ENCODE measurements at places on chromosomes 7 and 10.

- DNase-seq: no peak
Measured at GRCh38 chr10:47173929-47174442, 126.0 kb upstream of the GDF10 start.

DNA sequence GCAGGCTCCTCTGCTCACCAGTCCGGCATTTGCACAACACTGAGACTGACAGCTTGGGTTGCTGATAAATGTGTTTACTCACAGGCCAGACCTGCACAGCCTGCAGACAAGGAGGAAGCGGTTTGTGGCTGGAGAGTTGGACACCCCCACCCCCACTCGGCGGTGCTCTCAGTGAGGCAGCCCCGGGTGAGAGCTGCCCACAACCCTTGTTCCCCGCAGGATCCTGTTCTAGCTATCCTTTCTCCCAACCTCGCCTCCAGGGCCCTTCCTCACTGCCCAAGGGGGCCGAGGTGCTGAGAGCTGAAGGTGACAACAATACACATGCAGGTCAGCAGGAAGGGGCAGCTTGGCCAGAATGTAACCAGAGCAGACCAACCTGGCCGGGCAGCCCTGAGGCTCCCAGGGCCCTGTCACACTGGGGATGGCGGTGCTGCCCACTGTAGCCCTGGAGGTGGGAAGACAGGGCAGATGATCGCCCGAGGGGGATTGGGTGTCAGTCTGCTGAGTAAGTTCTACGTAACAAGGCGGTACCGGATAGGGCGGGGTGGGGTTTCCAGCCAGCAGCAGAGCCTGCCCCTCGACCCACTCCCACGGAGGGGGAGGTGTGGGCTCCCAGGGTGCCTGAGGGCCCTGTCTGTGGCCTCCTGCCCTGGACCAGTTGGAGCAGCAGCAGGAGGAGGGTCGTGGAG lies 2.1 kb upstream of the ADAM8 start:
- no peak for DNase-seq

GRCh38 chr10:5860066-5860465 lies 29.6 kb downstream of the ANKRD16 start:
- DNase-seq: no peak

DNA sequence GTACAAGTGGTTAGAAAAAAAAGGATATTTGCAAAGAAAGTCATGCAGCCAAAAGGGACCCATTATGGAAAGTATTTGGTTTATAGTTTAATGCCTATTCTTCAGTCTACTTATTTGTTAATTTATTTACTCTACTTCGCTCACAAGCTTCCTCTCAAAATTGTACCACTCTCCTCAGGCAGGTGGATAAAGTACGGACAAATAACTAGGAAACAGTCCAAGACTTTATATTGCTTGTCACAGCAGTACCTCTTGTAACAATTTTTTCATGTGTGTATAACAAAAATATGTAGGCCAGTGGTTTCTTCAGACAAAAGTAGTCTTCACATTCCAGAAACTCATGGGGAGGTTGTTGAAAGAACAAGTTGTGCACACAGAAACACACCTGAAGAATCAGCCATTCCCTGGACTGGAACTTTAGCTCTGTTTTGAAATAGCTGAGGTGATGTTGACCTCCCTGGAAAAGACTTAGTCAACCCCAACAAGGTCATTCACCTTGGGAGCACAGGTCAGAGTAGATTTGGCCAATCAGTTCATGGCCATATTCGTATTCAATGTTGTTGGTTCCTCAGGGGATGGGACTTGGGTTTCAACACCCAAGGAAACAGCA lies 73.4 kb downstream of the TES start:
- no peak for DNase-seq

GRCh38 chr7:64685741-64686140 lies 19.8 kb downstream of the ZNF107 start:
- no peak for DNase-seq

DNA sequence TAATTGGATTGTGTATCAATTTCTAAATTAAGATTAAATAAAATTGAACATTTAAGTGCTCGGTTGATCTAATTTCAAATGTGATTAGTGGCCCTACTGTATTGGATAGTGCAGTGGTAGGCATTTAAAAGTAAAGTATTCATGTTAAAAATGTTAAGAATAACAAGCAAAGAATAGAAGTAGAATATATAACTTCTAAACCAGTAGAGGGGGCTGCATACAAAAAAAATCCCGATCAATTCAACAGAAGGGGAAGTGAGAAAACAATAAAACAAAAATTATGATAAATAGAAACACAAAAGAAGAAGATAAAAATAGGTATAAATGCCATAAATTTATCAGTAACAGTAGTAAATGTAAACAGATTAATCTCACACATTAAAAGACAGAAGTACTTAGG lies 24.9 kb upstream of the WDFY4 start:
- no peak for DNase-seq

- DNase-seq: no peak
Measured at GRCh38 chr10:22710139-22710745, 4.1 kb downstream of the PIP4K2A start.

DNA sequence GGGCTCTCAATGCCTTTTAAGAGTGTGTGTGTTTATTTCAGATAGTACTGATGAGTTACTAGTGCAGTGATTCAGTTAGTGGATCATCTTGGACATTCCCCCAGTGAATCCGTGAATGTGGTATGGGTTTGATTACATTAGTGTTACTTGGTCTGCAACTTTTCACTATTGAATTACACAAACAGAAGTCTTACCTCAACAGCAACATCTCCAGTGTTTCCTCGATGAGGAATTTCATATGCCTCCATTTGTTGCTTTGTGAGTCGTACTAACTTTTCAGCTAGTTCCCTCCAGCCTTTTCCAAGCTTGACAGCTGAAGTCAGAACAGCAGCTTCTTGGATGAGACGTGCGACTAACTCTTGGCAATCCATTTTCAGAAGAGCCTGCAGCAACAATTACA lies 63.2 kb downstream of the MACC1 start:
- DNase-seq: no peak

DNA sequence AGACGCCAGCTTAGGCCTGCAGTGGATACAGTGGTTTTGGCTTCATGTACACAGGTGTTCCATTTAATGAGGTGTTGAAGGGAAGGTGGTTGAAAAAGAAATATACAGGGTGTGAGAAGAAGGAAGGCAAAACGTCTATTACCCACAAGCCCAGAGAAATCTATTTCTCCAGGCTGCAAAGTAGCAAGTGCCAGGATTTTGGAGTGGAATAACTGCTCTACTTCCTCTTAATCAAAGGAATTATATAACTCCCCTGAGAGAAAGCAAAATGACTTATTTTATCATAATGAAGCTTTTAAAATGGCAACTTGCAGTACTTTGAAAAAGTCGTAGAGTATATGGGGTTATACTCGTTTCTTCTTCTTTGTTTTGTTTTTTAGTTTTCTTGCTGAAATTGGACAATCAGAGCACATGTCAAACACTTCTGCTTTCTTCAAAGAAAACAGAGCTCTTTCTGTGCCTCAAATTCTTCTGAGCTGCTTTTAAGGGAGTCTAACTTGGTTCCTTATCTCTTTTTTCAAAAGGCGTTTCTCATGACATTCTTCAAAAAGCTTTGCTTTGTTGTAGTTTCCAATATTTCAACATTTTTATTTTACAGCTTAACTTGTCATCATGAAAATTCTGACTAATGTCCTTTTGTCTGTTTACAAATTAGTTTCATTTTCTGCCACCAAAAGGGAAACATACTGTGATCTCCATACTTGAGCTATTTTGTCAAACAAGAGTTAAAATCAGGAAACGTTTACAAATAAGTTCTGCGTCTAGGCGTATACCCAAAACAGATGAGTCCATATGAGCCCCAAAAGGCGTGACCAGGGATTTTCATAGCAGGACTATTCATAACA lies 289.7 kb downstream of the FRMD4A start:
- no peak for DNase-seq

- no peak for DNase-seq
Measured at GRCh38 chr7:125661-126060, 66.7 kb upstream of the FAM20C start.

- DNase-seq: no peak
Measured at GRCh38 chr10:103127241-103127640, 65.8 kb downstream of the NT5C2 start.

DNA sequence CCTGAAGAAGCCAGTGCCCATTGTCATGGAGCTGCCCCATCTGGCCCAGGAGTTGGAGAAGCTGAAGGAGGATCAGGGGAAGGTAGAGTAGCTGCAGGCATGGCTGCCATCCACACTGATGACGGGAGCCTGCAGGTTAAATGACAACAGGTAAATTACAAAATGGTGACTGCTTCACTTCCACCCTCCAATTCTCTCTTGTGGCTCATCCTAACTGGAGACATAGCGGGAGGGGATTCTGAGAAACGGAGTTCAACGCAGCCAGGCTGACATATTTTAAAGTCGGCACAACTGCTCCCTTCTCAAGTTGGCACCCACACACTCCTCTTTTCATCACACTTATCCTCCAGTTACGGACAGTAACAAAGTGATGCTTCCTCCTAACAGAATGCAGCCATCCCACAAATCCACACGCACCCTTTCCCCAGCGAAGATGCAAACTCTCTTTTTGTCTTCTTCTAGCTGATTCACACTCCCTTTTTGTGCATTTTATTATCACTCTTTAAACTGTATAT lies 103.0 kb downstream of the SLC37A3 start:
- DNase-seq: no peak

- no peak for DNase-seq
Measured at GRCh38 chr7:34133983-34134782, 228.8 kb downstream of the BMPER start.

GRCh38 chr10:63446716-63447440 lies 18.9 kb downstream of the JMJD1C start:
- no peak for DNase-seq

GRCh38 chr10:129392855-129393254 lies 74.2 kb upstream of the MGMT start:
- no peak for DNase-seq

DNA sequence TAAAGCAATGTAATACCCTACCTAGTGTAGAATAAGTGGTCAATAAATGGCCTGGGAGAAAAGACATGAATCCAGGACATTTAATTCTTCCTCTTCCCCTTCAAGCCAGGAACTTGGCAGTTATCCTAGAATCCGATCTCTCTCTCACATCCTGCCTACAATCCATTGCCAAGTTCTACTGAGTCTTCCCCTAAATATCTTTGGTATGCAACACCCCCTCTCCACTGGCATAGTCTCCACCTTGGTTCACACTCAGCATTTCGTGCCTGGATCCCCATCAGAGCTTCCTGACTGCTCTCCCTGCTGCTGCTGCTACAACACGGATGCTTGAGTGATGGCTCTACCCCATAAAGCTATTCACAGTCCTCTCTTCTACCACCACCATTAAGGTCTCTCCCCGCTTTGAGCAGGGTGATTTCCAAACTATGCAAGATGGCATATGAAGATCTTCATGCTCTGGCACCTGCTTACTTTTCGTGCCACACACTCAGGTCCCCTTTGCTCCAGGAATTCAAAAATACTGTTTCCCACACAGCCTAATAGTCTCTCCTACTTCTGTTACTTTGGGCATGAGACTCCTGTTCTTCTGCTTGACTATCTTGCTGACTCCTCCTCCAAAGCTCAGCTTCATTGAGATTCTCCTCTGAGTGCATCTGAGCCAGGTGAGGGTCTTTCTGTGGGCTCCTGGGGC lies 4.8 kb downstream of the ANK3 start:
- no peak for DNase-seq

DNA sequence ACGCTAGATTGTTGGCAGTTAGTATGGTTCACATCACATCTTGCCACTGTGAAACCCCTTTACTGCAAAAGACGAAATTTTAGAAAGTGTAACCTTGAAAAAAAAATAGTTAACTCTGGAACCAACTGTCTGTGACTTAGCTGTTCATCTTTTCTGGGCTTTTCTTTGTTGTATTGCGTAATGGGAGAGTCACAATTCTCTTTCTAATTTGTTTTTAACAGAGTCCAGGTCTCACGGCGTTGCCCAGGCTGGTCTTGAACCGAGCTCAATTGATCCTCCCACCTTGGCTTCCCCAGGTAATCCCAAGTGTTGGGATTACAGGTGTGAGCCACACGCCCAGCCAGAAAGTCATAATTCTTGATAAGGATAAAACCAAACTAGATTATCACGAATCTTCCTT lies 14.5 kb downstream of the UBE3C start:
- DNase-seq: no peak

GRCh38 chr7:100221231-100221718 lies 1.5 kb downstream of the PVRIG start:
- no peak for DNase-seq

- DNase-seq: no peak
Measured at GRCh38 chr7:16961641-16962040, 79.9 kb upstream of the AGR3 start.

GRCh38 chr10:123034332-123034731 lies 25.5 kb downstream of the ACADSB start:
- no peak for DNase-seq

DNA sequence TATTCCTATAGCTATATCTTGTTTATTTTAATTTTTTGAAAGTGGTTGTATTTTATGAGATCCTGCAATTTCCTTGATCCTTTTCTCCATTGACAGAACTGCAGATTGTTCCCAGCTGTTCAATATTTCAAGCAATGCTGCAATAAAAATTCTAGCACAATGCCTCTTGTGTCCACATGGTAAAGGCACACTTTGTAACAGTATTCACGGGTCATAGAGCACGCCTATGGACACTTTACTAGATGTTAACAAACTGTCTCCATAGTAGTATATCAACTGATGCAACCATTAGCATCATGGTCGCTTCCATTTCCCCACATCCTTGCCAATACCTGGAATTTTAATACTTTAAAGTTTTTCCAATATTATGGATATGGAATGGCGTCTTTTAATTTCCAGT lies 123.9 kb upstream of the FZD8 start:
- DNase-seq: no peak

DNA sequence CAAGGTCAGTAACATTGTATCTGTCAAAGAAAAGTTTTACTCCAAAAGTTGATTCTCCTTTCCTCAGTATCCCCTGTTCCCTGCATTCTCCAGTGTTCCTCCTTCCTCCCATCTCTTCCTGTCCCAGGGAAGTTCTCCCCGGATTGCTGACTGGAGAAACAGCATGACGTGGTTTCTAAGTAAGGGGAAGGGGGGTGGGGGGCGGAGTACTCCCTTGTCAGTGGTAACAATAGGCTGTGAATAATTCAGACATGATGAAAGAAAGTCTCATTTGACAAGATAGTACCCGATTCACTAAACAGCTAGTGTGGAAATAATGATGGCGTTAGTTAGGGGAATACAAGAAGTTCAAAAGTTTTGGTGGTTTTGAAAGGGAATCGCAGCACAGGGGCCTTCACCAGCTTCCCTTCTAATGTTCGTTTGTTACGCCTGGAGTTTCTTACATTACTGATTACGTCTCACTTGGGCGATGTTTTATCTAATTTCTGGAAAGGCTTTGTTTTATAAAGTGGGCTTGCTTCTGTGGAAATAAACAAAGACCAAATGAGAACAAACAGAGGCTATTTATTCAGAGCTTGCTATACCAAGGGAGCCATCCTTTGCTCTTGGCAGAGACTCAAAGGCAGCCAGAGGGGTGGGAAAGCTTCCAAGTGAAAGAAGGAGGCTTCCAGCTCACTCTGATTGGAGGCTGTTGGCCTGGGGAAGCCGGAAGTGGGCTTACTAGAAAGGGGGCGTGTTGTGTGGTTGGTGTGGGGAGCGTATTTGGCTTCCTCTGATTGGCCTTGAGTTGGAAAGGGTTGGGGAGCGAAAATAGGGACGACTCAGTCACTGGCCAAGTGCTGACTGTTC lies 453.7 kb downstream of the SDK1 start:
- peak; percentile 93 for DNase-seq

- DNase-seq: no peak
Measured at GRCh38 chr10:118974951-118975350, 54.6 kb upstream of the NANOS1 start.
